ENCODE measurements at places on chromosomes 5 and 9.

DNA sequence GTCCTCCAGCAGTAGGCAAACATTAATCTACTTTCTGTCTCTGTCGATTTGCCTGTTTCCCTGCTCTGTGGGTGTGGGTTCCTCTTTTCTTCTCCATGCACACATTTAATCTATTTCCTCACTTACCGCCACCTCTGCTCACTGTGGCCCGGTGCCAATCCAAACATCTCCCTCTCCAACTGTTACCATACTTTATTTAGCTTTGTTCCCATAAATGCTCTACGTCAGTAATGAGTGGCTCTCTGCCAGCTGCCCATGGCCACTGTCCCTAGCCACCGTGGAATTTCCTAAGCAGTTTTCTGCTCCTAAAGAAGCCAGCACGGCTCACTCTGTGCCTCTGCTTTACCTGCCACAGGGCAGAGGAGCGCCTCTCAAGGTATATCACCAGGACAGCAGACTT lies 19.5 kb upstream of the GOLPH3 start:
- DNase-seq = peak; percentile 94

DNA sequence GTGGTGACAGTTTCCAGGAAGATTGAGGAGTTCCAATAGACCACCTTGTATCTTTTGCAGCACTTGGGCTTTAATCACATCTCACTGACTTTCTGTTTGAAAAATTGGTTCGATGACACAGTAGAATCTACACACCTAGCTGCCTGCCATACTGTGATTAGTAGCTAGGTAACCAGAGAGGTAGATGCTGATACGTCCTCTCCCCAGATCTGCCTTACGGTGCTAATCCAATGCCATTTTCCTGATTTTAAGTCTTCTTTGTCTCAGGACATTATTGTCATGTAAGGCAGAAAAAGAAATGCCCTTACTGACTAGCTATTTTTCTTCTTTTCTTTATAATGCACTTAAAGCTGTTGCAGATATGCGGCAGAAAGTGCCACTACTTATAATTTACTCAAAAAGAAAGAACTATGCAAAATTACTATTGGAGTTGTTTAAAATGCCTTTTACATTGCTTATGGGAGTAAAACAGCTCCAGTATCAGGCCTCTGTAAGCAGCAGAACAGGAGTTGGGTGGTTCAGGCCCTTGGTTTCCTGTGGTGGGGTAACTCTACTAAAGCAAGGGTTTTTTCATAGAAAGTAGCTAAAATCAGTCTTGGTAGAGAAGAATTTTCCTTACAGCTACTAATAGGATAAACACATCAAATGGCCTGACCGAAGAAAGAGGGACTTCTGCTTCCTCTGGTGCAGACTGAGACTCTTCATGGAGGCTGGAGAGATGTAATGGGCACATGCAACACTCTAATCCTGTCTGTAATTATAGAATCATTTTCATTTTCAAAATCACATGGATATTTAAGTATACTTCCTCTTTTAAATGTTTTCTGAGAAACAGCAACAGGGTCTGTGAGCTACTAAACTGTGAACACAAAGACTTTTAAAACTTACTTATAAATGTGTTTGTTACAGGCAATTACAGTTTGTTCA lies 177.2 kb downstream of the MAPKAP1 start:
- no peak for DNase-seq

GRCh38 chr5:58444805-58445204 lies 15.1 kb downstream of the PLK2 start:
- no peak for DNase-seq

- DNase-seq = peak; percentile 69
Observed at GRCh38 chr9:129584136-129584535, 36.8 kb downstream of the C9orf50 start.

Measured in left cardiac atrium (tissue), 4 donors.